Activated T-helper 17 cell treated with anti-CD3 and anti-CD28 coated beads, Interleukin-2, amount 50 U/mL, for 72 hours (primary cell): ENCODE measurements at places on chromosomes 6 and 20.

- no peak for ATAC-seq
Observed at GRCh38 chr20:14049111-14049510, 53.8 kb downstream of the MACROD2 start.

DNA sequence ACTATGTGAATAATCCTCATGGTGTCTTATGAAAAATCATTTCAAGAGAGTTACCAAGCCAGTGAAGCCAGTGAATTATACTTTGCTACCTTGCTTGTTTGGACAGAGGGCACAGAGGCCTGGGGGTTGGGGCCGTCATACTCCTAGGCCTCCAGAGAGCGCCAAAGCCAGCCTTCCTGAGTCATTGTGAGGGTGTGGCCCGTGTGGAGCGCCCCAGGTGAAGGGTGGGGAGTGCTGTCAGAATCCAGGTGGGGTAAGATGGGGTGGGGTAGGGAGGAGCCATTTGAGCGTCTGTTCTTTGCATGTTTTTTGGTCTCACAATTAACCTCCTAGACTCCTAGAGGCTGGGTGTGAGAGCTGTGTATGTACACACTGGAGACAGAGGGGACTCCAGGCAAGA lies 71.1 kb downstream of the PERP start:
- no peak for ATAC-seq

GRCh38 chr6:17511580-17511979 lies 88.5 kb upstream of the FAM8A1 start:
- no peak for ATAC-seq

GRCh38 chr6:165702669-165703068 lies 39.6 kb upstream of the PDE10A start:
- ATAC-seq, result no peak

DNA sequence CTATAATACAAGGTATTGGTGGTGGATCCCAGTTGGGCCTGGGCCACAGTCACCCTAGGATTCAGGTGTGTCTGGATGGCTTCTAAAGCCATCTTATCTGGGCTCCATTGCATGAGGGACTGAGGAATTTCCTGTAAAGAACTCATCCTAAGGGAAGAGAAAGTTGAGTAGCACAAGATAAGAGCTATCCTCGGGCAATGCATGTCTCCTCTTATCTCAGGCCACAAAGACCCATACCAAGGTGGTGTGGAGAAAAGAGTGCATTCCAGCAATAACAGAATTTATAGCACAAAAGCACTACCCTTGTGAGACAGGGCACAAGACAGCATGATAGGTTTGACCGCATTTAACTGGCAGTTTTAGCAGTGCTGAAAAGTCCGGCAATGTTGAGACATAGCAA lies 14.3 kb upstream of the MTRF1L start:
- no peak for ATAC-seq

DNA sequence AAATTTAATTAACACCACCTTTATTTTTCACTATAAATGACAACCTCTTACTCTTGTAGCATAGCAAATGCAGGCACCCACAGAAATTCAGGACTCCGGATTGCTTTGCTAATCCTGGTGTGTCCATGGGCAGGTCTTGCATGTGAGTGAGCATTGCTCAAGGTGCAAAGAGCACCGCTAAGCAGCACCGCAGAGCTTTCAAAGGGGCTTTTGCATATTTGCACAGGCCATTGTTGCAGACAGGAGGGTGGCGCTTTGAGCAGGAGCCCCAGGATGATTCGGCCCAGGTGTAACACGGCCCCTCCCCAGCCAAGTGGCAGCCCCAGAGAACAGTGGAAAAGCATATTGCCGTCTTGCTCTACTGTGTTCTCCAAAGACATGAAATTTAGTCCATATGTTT lies 293.2 kb downstream of the NRN1 start:
- no peak for ATAC-seq

DNA sequence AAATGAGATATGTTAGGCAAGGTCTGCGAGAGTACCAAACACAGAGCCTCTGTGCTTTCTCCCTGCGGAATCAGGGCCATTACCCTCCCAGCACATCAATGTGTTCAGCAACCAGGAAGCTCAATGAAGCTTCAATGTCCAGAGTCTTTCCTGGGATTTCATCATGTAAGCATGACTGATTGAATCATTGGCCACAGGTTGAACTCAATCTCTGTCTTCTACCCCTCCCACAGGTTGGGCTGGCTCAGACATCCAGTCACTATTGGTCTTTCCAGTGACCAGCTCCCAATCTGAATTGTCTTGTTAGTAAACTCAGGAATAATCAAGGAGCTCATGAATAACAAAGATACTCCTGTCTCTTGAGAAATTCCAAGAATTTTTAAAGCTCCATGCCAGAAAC lies 2.7 kb upstream of the DTD1 start:
- no peak for ATAC-seq

DNA sequence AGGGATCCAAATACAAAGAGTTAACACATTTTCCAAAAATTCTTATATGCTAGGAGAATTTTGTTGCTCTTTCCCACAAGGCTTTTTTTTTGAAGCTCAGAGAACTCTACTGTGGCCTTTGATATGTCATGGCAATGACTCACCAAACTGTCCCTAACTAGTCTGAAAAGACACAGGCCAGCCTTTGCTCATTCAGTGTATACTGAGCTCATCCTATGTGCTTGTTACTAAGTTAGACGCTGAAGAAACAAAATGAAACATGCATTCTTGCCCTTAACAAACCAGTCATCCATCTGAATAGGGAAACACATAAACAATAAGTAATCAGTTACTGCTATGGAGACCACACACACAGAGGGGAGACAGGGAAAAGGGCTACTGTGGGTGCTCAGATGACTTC lies 291.8 kb downstream of the FOXC1 start:
- ATAC-seq, result peak; percentile 88

DNA sequence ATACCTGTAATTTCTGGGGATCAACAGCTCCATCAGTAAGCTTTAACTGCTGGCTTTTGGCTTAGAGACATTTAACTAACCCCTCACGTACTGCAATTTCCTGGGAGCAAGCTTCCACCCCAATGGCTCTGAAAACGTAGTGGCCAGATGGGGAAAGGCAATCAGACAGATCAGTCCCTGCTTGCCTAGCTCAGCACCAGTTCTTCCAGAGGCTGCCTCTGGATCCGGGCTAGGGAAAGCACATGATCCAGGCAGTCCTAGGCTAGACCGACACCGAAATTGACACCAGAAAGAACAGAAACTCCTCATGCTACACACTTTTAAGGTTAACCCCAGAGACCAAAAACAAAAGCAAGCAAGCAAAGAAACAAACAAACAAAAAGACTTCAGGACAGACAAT lies 13.3 kb downstream of the PREP start:
- no peak for ATAC-seq

DNA sequence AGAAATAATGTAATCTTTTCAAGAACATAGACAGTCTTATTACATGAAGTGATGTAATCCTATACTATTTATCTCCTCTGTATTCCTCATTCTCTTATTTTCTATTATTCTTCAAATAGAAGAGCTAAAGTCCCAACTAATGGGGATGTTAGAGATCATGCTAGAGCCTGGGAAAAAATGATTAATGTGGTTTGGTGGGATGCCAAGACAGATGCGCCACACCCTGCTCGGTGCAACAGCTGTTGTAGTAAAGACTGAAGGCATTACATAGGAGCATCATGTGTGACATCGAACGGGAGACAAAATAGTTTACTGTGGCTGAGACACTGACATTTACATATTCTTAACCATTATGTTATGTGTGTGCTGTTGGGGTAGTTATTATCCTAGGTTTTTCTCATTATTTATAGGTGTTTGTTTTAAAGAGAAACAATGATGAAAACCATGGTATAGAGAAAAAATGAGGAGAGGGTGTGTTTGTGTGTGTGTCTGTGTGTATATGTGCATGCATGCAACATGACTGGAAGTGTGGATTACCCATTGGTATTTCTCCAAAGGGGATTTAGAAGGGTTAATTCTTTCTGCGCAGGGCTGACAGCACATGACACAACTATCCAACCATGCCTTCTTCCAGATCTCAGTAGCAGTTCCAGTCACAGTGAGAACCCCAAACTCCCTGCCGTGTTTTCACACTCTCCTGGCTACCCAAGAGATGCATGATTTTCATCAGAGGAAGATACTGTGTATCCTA lies 155.3 kb downstream of the EYA4 start:
- no peak for ATAC-seq

GRCh38 chr20:49615401-49616153 lies 47.6 kb upstream of the PTGIS start:
- no peak for ATAC-seq

DNA sequence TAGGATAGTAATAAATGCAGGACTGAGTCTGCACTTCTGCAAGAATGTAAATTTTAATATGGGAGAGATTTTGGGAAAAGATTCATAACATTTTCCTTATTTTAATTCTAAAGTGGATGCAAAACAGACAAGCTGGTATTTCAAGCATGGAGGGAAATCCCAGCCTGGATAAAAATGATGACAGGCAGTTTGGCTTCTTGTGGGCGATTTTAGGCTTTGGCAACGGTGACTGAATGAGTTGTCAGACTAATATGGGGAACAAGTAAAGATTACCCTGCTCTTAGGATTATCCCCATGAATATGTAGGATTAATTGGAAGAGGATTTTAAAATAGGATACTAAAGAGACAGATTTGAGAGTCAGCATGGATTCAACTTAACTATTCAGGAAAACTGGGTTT lies 21.0 kb downstream of the OGFRL1 start:
- no peak for ATAC-seq

- no peak for ATAC-seq
Observed at GRCh38 chr20:14696478-14696877, 359.1 kb upstream of the FLRT3 start.

- ATAC-seq, result no peak
Observed at GRCh38 chr6:35058865-35059522, 82.1 kb downstream of the TCP11 start.

DNA sequence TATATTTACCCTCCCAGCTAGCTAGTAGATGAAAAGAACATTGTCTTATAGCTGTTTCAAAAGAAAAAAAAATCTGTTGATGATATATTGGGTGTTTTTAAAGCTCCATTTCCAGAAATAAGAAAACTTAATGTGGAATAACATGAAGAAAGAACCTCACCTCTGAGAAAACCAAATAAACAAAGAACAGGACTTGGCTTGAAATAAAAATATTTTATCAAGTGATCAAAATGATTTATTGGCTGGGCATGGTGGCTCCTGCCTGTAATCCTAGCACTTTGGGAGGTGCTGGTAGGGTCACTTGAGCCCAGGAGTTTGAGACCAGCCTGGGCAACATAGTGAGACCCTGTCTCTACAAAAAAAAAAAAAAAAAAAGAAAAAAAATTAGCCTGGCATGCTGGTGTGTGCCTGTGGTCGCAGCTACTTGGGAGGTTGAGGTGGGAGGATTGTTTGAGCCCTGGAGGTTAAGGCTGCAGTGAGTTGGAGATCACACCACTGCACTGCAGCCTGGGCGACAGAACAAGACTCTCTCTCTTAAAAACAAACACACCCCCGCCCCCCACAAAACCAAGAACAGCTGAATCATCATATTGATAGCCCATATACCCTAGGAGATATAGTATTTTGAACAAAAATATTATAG lies 7.9 kb downstream of the RNF24 start:
- no peak for ATAC-seq

DNA sequence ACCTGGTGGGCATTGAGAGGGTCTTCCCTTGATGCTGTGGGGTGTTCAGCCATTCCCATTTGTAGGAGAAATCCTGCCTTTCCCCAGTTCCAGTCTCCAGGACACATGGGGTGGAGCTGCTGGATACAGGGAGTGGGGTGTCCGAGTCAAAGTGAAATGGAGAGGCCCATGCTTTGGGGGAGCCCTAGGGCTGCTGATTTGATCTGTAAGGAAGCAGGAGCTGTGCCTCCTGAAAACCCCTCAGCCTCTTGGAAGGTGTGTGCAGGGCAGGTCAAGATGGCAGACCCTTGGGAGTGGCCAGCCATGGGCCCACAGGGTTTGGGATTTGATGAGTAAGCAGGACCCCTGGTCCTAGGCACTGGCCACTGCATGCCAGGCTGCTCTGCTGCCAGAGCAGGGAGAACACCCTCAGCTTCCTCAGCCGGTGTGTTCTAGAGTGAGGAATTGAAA lies 82.0 kb downstream of the SERAC1 start:
- peak; percentile 31 for ATAC-seq

DNA sequence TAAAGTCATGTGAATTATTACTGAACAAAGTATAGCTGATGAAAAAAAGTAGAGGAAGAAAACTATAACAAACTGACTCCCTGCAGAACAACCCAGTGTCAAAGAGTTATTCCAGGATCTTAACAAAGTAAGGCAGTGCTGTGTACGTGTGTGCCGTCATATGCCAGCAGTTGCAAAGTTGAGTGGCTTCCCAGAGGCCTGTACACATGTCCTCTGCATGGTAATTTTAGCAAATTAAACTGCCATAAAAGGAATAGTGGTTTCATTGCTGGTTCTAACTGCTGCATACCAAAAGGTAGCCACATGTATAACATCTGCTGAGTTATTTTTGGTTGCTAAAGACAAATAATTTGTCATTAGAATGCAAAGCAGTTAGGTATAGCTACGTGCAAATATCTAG lies 44.8 kb downstream of the RIPOR2 start:
- peak; percentile 31 for ATAC-seq

- ATAC-seq, result no peak
Observed at GRCh38 chr6:29490552-29490951, 2.8 kb upstream of the MAS1L start.

DNA sequence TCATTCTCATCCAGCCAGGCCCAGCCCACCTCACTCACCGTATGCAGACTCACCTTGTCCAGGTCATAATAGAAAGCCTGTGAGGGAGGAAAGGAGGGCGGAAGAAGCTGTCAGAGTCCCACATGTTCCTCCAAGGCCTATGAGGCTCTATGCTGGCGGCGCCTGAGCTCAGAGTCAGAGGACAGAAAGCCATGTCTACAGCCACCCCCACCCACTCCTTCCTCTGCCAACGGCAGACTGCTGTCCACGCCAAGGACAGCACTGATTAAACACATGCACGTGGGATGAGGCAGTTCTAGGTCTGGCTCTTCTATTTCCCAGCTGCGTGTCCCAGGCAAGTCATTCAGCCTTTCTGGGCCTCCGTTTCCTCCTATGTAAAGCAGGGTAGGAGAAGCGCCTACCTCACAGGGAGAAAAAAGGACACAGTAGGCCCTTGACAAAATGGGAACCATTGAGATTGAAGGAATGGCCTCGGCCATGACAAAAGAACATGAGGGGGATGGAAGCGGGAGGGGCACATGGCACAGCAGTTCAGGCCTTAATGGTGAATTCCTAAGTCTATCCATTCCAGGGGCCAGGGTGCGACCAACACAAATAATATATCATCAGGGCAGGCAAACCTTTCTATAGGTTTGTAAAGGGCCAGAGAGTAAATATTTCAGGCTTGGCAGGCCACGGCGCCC lies 80.1 kb downstream of the RIPOR3 start:
- no peak for ATAC-seq

DNA sequence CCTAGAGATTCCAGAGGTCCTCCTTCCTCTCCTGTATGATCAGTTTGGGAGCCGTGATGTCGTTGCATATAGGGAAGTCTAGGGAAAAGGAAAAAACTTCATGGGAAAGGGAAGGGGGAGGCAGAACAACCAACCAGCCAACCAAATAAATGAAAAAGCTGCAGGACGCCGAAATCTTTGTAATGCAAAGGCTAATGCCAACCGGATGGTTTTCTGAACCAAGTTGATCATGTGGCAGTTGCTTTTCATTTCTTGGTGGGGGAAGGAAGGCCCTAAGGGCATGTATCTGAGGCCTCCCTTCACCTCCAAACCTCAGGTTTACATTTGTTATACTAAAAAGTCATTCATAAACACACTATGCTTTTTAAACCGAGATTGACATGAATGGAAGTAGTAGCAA lies 167.2 kb downstream of the ARID1B start:
- no peak for ATAC-seq

- peak; percentile 25 for ATAC-seq
Observed at GRCh38 chr6:13432526-13433184, 54.7 kb downstream of the GFOD1 start.
